ENCODE measurements at places on chromosomes 6 and 20. TPM values are rescaled to one million over a fixed set of nuclear protein-coding genes. Genes with fewer than 3 reads are reported as not detected.

VSTM2L gene
- 0.78 TPM for total RNA-seq

MAFB gene
- 66.3 TPM for total RNA-seq

GRCh38 chr6:107290491-107290890 is 168.9 kb downstream of the PDSS2 start:
- H3K36me3 ChIP-seq = no peaks in the 10 kb centered on the region
- no peak for DNase-seq
- no peaks in the 10 kb centered on the region for H3K4me1 ChIP-seq
- H3K27me3 ChIP-seq = no peaks in the 10 kb centered on the region

DNA sequence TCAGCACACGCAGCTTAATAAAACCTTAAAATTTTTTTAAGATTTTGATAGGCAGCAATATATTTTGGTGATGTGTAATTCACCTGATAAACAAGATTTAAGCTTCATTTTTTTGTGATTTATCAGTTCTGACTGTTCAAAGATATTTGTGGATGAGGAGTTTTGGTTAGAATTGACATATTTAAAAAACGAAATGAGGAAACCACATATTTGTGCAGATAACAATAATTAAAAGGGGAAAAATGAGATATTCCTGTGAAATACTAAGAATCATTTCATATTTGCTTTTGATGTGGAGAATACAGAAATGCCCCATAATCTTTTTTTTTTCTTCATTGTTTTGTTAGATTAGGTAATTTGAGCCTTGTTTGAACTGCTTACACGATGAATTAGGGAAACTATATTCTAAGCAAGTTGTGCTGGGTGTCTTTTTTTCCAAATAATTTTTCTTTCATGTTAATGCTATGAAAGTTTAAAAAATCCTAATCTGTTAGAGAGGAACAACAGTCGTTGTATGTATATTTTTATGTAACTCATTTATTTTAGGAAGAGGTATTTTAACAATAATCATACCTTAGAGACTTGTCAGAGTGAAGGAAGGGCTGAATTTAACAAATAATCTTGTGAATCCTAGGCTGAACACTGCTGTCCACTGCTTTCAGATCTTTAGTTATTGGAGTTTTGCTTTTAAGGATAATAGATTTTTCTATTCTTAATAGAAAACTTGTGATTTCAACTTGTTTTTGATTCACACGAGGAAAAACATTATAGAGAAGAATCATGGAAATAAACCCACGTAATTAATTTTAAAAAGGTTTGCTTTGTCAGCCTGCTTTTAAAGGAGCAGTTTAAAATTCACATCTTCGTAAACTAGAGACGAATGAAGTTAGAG is 4.0 kb downstream of the ARID1B start:
- no peak overlapping the region for H3K4me3 ChIP-seq
- DNase-seq = no peak
- no peaks in the 10 kb centered on the region for H3K27me3 ChIP-seq
- no peaks in the 10 kb centered on the region for H3K36me3 ChIP-seq
- peaks cover 2% of the 10 kb centered on the region for H3K4me1 ChIP-seq

DNA sequence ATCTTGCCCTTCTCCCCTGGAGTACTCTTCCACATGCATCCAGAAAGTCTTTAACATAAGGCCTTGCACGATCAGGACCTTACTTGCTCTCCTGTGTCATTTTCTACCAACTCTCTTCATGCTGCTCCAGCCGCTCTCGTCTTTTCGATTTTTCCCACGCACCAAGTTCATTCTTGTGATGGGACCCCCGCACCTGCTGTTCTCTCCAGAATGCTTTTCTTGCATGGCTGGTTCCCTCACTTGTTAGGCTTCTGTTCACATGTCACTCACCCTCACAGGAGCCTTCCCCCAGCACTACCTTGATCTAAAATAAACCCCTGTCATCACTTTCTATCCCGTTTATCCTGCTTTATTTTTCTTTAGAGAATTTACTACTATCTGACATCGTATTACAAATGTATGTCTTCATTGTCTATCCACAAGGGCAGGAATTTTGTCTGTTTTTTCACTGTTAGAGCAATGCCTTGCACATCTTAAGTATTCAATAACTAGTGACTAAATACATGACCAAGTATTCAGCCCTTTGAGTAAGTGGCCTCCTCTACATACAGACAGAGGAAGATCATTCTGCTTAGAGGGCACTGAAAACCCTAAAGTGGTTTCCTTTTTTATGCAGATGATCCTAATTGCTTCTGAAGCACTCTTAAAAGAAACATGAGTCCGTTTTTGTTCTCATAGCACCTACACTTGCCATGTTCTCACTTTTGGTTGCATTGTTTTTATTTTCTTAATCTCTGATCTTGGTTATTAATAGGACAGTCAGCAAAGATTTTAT is 166.9 kb downstream of the SLC16A10 start:
- H3K4me3 ChIP-seq = no peak overlapping the region
- no peaks in the 10 kb centered on the region for H3K27me3 ChIP-seq
- no peak overlapping the region for H3K27ac ChIP-seq
- H3K36me3 ChIP-seq = no peaks in the 10 kb centered on the region
- DNase-seq = no peak
- H3K4me1 ChIP-seq = no peaks in the 10 kb centered on the region

- H3K4me3 ChIP-seq = no peak overlapping the region
- no peaks in the 10 kb centered on the region for H3K36me3 ChIP-seq
- peaks cover 7% of the 10 kb centered on the region for H3K4me1 ChIP-seq
- no peaks in the 10 kb centered on the region for H3K27me3 ChIP-seq
- DNase-seq = peak; percentile 75
Observed at GRCh38 chr6:157763129-157763903, 59.7 kb upstream of the SNX9 start.

HAO1 gene
- not detected for total RNA-seq

DNA sequence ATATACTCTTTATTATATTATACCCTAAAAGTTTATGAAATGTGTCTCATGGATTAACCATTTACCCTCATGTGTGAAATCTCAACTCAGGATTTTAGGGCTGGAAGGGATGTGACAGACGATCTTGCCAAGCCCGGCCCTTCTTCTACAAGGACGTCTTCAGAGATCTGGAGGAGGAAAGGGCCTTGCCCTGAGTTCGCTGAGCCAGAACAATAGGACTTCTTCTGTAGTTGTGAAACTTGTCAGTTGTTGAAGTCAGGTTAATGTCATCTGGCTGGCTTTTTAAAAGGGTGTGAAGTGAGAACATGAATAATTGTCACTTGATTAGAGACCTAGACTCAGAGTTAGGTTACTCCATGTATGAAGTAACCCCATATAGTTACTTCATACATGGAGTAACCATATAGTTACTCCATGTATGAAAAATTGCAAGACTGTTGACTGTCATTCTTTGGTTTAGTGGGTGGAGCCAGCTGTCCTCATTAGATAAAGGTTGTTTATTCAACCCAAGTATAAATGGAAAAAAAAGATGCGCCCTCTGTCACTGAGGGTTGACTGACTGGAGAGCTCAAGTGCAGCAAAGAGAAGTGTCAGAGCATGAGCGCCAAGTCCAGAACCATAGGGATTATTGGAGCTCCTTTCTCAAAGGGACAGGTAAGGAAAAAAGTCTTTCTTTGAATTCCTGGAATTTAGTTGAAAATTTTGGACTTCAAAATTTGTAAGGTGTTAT is at the start of gene ARG1:
ARG1 (plus strand) TSS at position 541 of the 730 bp plus-strand sequence; CDS start at position 598, 57 bp downstream.
- no peak within 1 kb of the TSS for H3K27ac ChIP-seq
- no peak within 1 kb of the TSS for H3K4me3 ChIP-seq
- DNase-seq = no peak
- no peaks in the 10 kb centered on the region for H3K4me1 ChIP-seq

DNA sequence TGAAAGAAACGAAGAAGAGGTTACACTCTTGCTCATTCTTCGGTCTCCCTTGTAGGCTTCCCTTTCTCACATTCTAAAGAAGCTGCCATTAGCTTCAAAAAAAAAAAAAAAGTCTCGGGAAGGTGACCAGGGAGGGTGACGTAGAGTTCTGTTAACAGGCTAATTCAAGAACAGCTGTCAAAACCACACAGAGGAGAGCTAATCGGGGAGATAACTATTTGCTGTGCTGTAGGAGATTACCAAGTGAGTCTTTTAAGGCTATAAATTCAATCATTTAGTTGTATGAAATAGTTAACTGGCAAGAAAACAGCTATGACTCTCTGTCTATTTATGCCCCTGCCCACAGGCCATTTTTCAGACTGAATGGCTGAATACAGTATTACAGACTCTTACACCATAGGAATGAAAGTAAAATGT is 256.8 kb downstream of the SYNE1 start:
- DNase-seq = no peak
- no peaks in the 10 kb centered on the region for H3K36me3 ChIP-seq
- peak overlapping the region; percentile 86 for H3K4me3 ChIP-seq
- H3K4me1 ChIP-seq = peaks cover 2% of the 10 kb centered on the region
- H3K27me3 ChIP-seq = no peaks in the 10 kb centered on the region

LAMA2 gene
- 86.5 TPM for total RNA-seq

DNA sequence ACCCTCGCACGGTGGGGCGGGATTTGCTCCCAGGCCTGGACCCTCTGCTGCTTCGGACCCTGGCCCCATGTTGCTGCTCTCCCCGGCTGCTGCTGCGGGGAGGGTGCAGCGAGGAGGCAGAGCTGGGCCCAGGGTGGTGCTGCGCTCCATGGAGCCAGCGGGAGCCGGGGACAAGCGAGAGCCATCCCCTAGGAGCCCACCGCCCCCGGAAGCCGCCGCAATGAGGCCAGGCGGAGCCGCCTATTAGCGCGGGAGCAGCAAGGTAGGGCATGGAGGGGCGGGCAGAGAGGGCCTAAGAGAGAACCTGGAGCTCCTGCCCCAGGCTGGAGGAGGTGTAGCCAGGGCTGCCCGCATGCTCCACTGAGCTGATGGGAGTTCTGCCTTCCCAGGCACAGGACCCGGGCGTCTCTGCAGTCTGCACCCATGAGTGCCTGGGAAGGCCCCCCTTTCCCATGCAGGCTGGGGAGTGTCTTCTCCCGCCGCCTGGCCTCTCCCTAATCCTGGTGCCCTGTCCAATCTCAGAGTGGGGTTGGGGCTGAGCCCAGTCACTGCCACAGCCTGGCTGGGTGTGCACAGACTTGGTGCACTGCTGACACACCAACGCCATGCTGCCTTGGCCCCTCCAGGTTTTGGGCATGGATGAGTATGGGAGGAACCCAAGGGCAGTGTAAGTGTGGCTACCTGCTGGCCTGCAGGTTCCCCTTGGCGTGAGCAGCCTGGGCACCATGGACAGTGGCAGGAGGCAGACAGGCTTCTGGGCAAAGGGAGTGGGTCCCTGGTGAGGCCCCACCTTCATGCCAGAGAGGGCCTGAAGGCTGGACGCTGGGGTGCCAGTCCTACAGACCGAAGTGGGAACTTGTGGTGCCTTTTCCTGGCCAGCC is 360.6 kb upstream of the MAP3K7 start:
- H3K27me3 ChIP-seq = no peaks in the 10 kb centered on the region
- H3K36me3 ChIP-seq = no peaks in the 10 kb centered on the region
- peak; percentile 72 for DNase-seq
- no peaks in the 10 kb centered on the region for H3K4me1 ChIP-seq

DNA sequence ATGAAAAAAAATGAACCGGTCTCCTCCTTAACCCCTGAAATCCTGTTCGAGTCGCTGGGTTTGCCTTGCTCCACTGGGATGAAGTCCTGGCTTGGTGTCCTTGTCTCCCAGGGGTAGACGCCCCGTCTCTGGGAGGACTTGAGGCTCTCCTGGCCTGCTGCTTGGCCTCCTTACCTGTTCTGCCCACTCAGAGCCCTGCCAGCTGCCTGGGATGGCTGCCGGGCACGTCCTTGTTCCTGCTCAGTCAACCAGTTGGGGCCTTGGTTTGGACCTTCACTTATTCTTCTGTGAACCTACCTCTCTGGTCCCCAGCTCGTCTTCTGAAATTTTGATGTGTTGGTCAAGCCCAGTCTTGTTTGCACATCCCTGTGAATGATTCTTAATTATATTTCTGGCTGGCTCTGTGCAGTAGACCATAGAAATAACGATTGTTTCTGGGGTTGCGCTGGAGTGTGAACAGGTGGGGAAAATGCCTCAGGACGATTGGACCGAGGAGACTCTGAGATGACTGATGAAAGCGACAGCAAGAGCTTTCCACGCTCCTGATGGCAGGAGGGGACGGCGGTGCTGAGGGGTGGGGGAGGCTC is 126.5 kb upstream of the ESR1 start:
- no peaks in the 10 kb centered on the region for H3K4me1 ChIP-seq
- no peak overlapping the region for H3K4me3 ChIP-seq
- DNase-seq = no peak
- H3K27ac ChIP-seq = no peak overlapping the region
- no peaks in the 10 kb centered on the region for H3K36me3 ChIP-seq

GRCh38 chr20:39713076-39713840 is 751.1 kb downstream of the DHX35 start:
- H3K27ac ChIP-seq = no peak overlapping the region
- no peak for DNase-seq
- H3K4me3 ChIP-seq = no peak overlapping the region
- H3K4me1 ChIP-seq = peaks cover 1% of the 10 kb centered on the region

DNA sequence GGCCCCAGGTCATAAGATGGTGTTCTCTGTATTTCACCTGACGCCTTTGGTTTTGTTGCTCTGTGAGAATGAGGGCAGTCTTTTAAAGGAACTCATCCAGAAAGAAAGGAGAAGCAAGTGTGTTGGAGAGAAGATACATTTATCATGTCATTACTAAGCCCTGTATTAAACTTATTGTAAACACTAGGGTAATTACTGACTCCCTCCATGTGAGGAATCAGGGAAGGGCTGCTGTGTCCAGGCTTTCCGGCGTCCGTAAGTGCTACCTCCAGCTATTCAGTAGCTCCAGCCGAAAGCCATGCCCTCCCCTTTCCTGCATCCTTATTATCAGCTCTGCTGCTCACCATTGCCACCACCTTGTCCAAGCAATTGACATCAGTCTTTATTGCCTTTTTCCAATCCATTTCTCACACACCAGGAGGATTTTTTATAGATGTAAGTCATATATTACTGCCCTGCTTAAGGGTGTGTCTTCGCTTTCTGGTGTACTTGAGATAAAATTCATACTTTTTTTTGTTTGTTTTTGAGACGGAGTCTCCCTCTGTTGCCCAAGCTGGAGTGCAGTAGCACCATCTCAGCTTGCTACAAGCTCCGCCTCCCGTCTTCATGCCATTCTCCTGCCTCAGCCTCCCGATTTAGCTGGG is 94.7 kb downstream of the RPP40 start:
- no peaks in the 10 kb centered on the region for H3K36me3 ChIP-seq
- peaks cover 13% of the 10 kb centered on the region for H3K4me1 ChIP-seq
- DNase-seq = no peak
- no peak overlapping the region for H3K27ac ChIP-seq
- no peaks in the 10 kb centered on the region for H3K27me3 ChIP-seq
- no peak overlapping the region for H3K4me3 ChIP-seq

- no peaks in the 10 kb centered on the region for H3K4me1 ChIP-seq
- no peak overlapping the region for H3K4me3 ChIP-seq
- DNase-seq = no peak
- H3K27ac ChIP-seq = no peak overlapping the region
- no peaks in the 10 kb centered on the region for H3K27me3 ChIP-seq
Observed at GRCh38 chr6:123659960-123660748, 23.4 kb upstream of the TRDN start.

DNA sequence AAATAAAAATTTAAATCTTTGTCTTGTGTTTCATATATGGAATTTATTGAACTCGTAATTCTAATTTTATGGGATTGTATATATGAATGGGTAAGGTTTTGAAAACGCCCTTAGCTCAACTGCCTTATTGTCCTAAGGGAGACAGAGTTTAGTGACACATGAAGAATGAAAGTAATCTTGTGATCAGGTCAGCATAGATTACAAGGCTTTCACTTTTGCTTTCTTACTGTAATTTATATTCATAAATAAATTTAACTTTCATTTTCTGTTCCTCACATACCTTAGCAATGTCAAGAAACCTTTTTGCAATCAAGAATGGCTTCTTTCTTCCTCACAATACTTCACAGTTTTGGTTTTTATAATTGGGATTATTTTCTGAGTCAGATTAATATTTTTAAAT is 14.4 kb downstream of the KPNA5 start:
- no peaks in the 10 kb centered on the region for H3K27me3 ChIP-seq
- H3K36me3 ChIP-seq = no peaks in the 10 kb centered on the region
- no peak for DNase-seq
- no peak overlapping the region for H3K27ac ChIP-seq
- no peak overlapping the region for H3K4me3 ChIP-seq

POPDC3 gene
- total RNA-seq = not detected
